ENCODE measurements at places on chromosomes 4 and X.

- no peak for DNase-seq
Observed at GRCh38 chrX:16075087-16075486, 48.3 kb upstream of the GRPR start.

GRCh38 chr4:110106931-110107296, 91.5 kb downstream of the ELOVL6 start:
- no peak for DNase-seq

GRCh38 chr4:150212485-150212884, 134.2 kb downstream of the DCLK2 start:
- DNase-seq = no peak

- DNase-seq = no peak
Observed at GRCh38 chr4:57378766-57379165, 268.6 kb upstream of the IGFBP7 start.

DNA sequence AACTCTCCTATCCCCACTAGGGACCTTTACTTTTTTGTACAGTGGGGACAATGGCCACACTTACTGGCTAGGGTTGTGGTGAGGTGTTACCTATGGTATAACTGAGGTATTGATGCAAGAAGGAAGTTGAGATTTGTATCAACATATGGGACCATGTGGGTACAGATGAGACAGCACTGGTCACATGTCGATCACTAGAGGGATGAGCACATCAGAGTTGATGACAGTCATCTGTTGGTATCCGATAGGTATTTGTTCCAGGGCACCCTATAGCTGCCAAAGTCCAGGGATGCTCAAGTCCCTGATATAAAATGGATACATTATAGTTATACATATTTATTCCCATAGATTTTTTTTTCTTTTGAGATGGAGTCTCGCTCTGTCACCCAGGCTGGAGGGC, 12.6 kb upstream of the SLC10A3 start:
- no peak for DNase-seq

DNA sequence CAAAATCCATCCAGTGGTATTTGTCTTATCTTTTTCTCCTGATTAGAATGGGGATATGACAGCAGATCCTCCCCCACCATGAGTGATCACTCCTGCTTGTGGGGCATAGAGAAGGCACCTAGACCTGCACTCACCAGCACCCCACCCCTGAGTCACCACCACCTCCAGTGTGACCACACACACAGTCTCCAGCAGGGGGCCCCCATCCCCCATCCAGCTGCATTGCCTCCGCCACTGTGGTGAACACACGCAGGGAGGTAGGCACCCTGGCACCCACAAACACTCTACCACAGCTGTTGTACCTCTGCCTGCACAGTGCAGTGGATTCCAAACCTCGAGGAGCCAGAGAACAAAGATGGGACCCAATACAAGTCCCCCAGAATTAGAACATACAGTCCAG, 9.0 kb upstream of the MAGEA8 start:
- peak; percentile 72 for DNase-seq

DNA sequence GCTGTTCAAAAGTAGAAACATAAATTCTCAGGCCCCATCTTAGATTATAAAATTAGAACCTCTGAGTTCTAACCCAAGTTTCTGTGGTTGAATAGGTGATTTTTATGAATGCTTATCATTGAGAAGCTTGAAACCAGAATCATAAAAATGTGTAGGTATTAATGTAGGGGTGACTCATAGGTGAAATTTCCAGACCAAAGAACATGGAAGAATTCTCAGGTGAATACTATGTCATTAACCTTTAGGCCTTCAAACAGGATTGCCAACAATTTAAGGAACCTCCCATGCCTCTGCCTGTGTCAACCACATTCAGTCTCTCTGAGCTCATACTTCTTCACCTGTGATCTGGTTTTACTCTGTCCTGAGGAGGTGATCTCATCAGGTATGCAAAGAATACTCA, 177.8 kb downstream of the NPFFR2 start:
- DNase-seq = no peak

DNA sequence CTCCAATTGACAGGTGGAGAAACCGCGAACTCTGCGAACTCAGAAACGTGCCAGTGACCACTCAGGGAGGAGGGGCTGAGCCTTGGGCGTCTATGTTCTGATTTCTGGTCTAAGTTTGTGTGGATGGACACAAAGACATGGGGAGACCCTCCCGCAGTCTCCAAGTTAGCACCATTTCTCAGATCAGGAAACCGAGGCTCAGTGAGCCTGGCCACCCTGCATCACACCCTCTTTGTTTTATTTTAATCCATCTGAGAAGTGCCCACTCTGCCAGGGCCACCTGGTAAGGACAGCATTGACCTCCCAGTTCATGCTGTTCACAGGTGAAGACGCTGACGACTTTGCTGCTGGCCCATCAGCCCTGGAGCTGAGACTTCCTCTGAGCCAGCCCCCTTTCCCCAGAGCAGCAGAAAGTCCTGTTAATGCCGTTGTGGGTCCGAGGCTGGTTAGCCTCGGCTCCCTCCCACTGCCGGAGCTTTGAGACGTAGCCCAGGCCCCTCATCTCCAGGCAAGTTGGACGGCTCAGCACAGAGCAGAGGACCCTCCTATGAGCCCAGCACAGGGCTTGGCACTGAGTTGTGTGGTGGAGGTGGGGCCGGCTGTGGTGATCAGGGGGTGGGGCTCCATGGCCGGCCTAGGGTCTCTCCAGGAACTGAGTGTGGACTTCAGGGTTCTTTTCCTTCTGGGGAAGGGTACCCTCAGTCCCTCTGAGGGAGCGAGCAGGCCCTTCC, 43.7 kb downstream of the PSAPL1 start:
- no peak for DNase-seq

DNA sequence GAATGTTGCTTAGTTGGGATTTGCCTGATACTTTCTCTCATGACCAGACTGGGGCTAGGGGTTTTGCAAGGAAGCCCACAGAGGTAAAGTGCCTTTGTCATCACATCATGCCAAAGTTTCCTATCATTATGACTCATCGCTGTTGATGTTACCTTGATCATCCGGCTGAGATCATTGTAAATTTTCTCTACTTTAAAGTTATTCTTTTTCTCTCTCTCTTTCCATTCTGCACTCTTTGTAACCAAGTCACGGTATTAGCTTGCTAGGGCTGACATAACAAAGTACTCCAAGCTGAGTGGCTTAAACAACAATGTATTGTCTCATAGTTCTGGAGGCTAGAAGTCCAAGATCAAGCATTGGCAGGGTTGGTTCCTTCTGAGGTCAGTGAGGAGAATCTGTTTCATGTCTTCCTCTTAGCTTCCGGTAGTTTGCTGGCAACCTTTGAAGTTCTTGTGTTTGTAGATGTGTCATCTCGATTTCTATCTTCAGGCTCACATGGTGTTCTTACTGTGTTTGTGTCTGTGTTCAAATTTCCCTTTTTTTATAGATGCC, 113.0 kb downstream of the DTHD1 start:
- no peak for DNase-seq

DNA sequence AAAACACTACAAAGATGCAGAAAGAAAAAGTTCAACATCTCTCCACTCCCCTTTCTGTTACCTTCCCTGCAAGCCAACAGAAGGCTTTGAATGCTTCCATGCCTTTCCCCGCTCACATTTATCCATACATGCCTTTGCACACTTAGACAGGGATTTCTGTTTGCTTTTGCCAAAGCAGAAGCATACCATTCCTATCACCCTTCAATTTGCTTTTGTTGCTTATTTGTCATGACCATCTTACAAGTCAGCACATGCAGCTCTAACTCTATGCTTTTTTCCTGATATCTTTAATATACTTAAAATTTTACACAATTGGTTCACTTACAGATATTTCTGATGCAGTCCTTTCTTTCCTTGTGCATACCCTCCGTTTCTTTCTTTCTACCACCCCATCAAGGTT, 169.6 kb downstream of the CORIN start:
- DNase-seq = no peak

DNA sequence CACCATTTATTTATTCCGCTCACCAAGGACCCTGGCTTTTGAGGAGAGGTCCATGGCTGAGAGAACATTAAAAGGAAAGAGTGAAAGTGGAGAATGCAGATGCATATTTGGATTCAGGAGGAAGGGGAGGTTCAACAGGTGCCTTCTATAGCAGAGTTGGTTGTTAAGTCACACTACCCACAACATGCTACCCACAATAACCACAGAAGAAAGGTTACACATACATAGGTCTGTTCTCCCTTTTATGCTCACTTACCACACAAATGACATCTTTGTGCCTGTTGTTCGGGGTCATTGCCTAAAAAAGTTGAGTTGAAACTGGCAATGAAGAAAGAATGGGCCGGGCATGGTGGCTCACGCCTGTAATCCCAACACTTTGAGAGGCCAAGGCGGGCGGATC, 587.4 kb downstream of the RPA4 start:
- no peak for DNase-seq

DNA sequence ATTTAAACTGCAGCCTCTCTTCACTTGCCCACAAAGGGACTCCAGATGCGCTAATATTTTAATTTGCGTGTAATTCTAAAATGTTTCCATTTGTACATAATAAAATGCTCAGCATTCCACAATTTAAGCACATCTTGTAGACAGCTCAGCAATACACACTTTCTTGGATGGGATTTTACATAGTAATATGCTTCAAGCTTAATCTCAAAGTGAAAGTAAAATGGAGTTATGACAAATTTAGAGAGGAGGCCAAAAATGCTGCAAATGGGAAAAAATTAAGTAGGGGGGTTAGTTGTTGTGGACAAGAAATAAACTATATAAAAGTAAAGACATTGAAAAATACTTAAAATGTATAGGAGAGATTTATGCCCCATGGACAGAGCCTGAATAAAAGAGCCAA, 149.1 kb downstream of the FBXO8 start:
- DNase-seq = no peak

DNA sequence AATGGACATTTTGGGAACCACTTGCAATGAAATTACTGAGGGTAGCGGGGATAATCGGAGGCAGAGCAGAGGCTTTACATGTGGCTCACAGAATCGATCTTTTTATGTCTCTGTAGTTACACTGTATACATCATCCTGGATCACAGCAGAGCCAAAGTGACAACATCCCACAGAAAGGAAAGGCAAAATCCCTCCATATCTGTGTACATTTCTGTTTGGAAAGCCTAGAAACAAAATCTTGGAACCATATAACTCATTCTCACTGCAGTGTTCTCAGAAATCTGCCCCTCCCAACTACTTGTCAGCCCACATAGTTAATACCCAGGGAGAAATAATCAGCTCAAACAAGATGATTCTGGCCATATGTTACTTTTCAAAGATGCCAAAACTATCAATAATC, 211.6 kb downstream of the DCLK2 start:
- DNase-seq = no peak

- DNase-seq = no peak
Observed at GRCh38 chrX:79268788-79269187, 98.3 kb downstream of the ITM2A start.

DNA sequence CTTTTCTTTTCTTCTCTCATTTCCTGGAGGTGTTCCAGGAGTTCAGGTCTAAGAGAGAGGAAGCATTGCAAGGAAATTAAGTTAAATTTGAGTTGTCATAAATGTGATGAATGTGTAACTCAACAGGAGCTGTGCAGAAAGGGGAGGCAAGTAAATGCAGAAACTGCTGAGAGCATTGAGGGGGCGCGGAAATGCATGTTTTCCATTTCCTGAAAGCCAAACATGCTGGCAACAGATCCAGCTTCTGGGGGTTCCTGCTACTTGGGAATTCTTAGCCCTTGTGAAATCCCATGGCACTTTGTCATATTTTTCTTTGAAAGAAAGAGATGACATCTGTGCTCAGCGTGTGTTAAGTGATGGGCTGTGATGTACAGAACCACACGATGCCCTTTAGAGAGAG, 33.8 kb upstream of the NAP1L5 start:
- DNase-seq = no peak

- no peak for DNase-seq
Observed at GRCh38 chr4:108126806-108127205, 41.9 kb downstream of the LEF1 start.

- peak; percentile 16 for DNase-seq
Observed at GRCh38 chr4:53476232-53477037, 99.0 kb downstream of the FIP1L1 start.

GRCh38 chr4:104531390-104531789, 36.7 kb upstream of the CXXC4 start:
- DNase-seq = no peak

- DNase-seq = no peak
Observed at GRCh38 chrX:8987672-8988250, 46.2 kb downstream of the FAM9B start.

GRCh38 chr4:101153653-101154052, 193.7 kb downstream of the PPP3CA start:
- DNase-seq = no peak

DNA sequence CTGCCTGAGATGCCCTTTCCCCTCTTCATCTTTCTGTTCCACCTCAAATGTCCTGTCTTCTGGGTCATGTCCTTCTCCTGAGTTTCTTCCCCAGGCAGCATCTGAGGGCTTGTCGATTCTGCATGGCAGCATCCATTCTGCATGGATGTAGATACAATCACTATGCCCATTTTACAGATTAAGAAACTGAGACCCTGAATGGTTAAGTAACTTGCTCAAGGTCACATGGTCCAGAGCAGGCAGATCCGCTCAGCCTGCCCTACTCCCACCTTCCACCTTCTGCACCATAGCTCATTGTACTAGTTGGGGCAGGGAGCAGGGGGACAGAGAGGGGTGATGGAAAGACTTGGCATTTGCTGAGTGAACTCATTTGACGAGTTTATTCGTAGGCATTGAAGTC, 32.0 kb downstream of the ZNF185 start:
- no peak for DNase-seq

GRCh38 chr4:90419124-90419711, 292.0 kb downstream of the CCSER1 start:
- DNase-seq = peak; percentile 60

- DNase-seq = peak; percentile 57
Observed at GRCh38 chrX:79081895-79082512, 62.5 kb upstream of the GPR174 start.

GRCh38 chr4:2451821-2452785, 16.8 kb upstream of the RNF4 start:
- DNase-seq = no peak

DNA sequence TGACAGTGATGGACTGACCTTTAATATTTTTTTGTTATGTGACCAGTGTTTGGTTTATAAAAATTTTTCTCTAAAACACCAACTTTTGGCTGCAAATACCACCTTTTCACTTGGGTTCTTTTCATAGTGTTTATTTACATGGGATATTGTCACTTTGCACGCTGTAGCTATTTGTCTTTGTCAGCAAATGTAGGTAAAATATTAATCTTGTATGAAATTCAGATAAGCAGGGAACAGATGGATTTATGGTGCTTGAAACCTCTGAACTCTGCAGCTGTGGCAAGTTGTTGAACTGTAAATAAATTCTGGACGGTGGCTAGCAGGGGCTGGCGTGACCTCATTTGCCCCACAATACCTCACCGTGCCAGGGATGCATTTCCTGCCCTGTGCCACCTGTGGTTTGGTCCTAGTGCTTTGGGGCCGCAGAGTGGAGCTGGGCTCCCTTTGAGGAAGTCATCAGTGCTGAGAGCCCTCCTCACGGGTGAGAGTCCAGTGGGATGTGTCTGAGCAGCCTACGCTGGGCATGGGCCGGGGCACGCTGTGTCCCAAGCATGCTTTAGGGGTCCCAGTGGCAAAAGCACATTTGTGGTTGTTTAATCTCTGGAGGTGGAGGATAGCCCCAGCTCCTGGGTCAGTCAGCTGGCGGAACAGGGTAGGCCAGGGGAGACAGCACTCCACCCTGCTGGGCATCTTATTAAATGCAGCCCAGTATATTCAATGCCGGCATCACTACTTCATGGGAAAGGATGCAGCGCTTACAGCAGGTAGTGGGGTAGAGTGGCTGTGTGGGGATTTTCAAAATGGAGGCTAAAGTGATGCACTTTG, 108.6 kb downstream of the TBL1X start:
- DNase-seq = peak; percentile 4

- no peak for DNase-seq
Observed at GRCh38 chr4:91222014-91222413, 1081.8 kb upstream of the GRID2 start.

Data from hematopoietic multipotent progenitor cell treated with erythropoietin and hydrocortisone succinate and interleukin-3 and kit ligand, for 6 days (in vitro differentiated cells).